D721Med (cell line): ENCODE measurements at places on chromosomes 4 and X.

- no peak for DNase-seq
Observed at GRCh38 chr4:132266374-132266773, 882.7 kb upstream of the PCDH10 start.

DNA sequence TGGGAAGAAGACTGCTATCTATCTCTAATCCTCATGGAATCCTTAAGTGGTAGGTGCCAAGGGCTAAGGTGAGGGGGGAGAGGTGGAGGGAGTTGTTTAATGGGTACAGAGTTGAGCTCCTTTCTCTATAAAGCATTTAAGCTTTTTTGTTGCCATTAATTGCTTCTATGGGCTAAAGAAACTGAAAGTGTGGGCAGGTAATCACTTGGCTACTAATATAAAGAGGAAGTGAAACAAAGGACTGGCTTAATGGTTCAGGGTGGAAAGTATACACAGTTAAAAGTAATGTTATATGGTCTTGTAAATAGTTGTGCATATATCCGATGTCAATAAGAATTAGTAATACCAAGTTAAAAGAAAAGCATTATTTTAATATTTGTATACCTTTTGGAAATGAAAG is 83.9 kb downstream of the POLA1 start:
- no peak for DNase-seq

- no peak for DNase-seq
Observed at GRCh38 chr4:121541696-121542095, 155.1 kb downstream of the ANXA5 start.

GRCh38 chr4:7266525-7267292 is 74.4 kb downstream of the SORCS2 start:
- DNase-seq: no peak

- no peak for DNase-seq
Observed at GRCh38 chr4:73194064-73194463, 64.5 kb downstream of the ANKRD17 start.

GRCh38 chrX:121301356-121301755 is 253.9 kb downstream of the GLUD2 start:
- DNase-seq: no peak

DNA sequence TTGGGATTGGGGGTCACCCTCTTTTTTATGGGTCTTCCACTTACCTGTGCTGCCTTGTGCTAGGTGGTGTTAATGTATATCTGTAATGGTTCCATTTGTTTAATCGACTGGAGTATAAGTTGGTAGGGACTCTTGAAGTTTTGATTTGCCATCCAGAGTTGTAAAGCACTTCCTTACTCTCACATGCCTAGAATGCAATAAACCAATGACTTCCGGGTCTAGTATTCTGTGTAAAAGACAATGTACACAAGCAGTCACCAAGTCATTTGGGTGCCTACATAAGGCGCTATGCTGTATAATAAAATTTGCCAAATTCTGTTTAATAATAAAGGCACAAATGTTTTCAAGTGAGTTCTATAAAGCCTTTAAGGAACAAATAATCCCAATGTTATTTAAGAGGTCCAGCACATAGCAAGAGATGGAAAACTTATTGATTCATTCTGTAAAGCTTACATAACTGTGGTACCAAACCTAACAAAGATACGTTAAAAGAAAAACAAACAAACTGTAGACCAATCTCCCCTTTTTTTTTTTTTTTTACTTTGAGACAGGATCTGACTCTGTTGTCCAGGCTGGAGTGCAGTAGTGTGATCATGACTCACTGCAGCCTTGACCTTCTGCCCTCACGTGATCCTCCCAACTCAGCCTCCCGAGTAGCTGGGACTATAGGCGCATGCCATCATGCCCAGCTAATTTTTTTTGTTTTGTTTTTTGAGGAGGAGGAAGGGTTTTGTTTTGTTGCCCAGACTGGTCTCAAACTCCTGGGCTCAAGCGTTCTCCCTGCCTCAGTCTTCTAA is 41.5 kb upstream of the HPRT1 start:
- DNase-seq: no peak
